Hematopoietic multipotent progenitor cell treated with erythropoietin and hydrocortisone succinate and interleukin-3 and kit ligand, for 4 days (in vitro differentiated cells): ENCODE measurements at places on chromosomes 4 and X.

DNA sequence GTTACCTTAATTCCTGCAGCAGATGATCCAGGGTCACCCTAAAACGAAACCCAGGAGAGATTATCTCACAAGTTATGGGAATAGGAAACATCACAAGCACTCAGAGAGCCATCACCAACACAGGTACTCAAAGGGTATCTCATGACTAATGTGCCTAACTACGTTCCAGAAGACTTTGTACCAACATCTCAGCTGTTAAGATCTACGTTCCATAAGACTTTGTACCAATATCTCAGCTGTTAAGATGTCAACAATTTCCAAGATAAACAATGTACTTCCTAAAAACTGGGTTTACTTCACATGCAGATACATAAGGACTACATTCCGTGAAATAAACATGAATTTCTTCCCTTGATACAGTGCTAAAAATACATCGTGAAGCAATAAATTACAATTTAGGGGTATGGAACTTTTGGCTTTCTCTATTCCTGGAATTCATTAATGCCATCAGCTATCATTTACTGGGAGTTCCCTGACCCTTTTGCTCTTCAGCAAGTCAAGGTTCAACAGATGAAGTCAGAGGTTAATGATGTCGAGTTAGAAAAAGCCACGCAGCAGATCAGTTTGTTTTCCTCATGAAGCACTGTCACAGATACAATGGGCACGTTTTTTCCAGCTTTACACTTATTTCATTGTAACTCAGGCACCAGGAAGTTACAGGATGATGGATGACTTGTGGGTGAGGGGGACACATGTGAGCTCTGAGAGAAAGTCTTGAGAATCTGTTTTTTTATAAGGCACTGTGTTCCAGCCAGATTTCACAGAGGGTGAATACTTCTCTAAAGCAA is 127.0 kb upstream of the ETNPPL start:
- peak; percentile 10 for DNase-seq

DNA sequence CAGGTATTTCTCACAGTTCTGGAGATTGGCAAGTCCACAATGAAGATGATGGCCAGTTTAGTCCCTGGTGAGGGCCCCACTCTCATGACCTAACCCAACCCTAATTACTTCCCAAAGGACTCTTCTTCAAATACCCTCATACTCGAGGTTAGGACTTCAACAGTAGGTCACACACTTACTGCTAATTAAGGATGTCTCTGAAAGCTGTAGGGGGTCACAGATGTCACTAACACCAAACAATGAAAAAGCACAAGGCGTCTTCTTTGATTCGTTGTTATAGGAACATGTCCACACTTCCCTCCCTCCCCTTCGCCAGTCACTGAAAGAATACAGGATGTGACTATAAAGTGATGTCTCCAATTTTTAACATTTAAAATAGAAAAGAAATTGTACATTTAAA is 309.7 kb downstream of the PACRGL start:
- DNase-seq = no peak

DNA sequence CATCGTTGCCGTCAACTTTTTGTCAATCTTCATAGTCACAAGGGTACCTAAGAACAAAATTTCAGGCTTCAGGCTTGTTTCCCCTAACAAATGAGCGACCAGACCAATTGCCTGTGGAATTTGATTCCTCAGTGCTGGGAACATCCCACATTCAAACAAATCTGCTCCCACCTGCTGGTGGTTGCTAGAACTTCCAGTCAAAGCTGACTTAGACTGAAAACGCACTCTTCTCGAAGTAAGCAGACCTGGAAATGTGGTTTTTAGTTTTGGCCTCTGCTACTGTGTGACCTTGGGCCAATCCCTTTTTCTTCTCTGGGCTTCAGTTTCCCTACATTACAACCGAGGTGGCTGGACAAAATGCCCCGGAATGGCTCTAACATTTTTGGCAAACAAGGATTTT is 1.8 kb upstream of the GABRQ start:
- peak; percentile 43 for DNase-seq

- DNase-seq = no peak
These were observed 111.1 kb upstream of the ACSL4 start for GRCh38 chrX:109843963-109844751.

DNA sequence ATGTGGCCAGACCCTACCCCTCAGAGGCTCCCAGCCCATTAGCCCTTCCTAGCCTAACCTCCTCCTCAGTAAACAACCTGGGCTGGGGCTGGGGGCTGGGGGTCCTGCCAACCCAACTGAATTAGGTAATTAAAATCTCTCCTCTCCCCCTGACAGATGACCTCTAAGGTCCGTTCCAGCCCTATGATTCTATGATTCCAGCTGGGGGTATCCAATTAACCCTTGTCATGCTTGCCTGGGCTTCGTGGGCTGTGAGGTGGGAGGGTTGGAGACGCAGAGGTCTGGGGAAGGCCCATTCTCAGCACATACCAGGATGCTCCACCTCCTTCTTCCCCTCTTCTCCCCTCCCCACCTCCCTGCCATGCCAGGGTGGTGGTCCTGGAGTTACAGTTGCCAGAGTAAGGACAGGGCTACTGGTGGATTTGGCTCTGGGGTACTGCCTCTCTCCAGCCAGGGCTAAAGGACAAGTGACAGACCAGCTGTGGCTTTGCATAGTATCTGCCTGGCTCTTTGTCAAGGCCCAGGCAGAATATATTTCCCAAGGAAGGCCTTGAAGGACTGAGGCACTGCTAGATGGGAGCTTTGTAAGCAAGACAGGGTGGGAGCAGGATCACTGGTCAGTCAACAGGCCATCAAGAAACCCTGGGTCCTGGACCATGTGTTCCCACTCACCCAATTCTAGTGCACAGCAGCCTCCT is 82.1 kb downstream of the EFNB1 start:
- no peak for DNase-seq

GRCh38 chr4:121720109-121720508 is 23.3 kb upstream of the ANXA5 start:
- DNase-seq = no peak

DNA sequence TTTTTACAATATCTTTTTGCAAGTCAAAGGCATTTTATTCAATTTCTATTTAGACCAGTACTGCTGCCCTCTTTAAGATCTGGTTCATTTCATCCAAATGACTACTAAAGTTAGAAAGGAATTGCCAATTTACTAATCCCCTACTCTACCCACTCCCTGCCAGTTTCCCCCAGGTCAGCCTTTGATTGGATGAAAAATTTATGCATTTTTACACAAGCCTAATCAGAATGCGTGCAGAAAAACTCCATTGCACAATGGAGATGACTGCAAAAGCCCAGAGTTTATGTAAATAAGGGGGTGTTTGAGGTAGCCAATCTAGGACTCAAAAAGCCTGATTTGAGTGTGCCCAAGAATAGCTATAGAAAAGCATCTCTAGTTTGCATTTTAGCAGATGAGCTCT is 310.6 kb downstream of the PABPC4L start:
- no peak for DNase-seq

DNA sequence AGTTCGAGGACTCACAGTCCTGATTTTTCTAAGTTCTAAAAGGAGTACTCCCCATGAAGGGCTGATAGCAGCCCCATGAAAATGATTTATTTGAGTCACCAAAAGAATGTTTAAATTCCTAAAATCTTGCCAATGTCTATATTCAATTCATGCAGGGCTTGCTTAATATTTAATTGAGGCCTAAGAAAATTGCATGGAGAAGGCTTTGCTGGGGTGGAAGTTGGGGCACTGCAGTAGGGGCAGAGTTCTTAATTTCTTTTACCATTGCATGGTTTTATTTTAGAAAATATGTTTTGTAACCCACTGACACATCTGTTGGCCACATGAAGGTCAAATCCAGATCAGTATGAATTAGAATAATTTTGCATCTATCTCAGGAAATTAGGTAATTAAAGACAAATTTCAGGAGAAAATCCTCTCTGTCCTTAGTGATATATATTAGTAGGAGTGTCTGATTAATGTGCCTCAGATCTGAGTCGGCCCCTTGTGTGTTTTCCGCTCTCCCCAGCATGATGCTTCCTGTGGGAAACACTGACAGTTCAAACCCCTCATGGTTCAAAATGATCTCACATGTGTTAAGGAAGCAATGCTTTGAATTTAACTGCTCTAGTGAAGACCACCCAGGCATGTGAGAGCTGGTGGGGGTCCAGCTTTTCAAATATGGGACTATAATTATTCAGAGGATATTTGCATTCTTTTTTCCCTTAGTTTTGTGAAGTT is 54.0 kb upstream of the EGFL6 start:
- DNase-seq = no peak

GRCh38 chr4:3183008-3183407 is 66.0 kb upstream of the MSANTD1 start:
- no peak for DNase-seq

- DNase-seq = no peak
These were observed 115.2 kb downstream of the MBNL3 start for GRCh38 chrX:132373610-132374009.

DNA sequence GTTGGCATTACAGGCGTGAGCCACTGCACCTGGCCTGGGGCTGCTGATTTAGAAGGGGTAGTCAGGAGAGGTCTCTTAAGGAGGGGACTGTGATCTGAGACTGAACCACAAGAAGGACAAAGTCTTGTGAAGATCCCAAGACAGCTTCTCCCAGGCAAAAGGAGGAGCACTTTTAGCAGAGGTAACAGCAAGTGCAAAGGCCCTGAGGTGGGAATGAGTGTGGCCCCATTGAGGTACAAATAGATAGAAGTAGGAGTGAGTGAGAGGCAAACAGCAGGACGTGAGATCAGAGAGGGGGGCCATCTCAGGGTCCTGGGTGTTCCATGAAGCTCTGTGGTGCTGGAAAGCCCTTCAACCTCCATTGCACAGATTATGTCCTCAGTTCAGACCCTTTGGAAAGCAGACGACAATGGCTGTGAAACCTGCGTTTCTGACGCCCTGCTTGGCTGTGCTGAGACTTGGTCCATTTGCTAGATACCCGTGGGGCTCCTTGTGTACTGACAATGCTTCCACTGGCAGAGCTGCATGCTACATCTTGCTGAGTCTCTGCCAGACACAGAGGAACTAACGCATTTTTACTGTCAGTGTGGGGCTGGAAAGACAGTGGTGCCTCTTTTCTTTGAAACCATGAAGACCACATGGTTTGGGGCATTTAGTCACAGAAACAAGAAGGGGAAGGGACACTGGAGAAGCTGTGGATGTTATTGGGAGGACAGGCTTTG is 1.3 kb upstream of the CCKAR start:
- DNase-seq = no peak

GRCh38 chr4:69070590-69070989 is 25.7 kb upstream of the UGT2B7 start:
- DNase-seq = no peak

- no peak for DNase-seq
These were observed 3.8 kb downstream of the PLAC1 start for GRCh38 chrX:134654398-134655012.

DNA sequence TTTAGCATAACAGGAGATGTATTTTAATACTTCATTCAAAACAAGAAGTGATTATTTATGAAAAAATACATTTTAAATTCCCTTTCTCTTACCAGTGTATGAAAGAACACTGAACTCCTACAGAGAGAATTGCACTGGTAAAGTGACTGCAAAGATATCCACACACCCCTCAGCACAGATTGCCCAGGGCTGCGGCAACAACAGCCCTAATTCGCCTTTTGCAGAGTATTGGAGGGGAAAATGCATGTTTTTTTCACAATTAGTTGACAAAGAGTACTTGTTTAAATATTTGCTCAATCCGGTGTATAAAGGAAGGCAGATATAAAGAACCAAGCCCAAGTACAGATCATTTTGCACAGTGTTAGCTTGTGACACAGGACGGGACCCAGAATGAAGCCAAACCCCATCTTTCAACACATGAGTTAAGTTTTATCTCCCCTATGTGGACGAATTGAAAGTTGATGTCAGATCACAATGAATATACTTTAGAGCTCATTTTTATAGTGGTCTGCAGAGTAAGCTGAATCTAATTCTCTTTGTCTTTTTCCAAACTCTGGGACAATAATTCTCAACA is 551.4 kb upstream of the IGFBP7 start:
- DNase-seq = no peak

- DNase-seq = no peak
These were observed 89.2 kb downstream of the DCTD start for GRCh38 chr4:182827954-182828353.

DNA sequence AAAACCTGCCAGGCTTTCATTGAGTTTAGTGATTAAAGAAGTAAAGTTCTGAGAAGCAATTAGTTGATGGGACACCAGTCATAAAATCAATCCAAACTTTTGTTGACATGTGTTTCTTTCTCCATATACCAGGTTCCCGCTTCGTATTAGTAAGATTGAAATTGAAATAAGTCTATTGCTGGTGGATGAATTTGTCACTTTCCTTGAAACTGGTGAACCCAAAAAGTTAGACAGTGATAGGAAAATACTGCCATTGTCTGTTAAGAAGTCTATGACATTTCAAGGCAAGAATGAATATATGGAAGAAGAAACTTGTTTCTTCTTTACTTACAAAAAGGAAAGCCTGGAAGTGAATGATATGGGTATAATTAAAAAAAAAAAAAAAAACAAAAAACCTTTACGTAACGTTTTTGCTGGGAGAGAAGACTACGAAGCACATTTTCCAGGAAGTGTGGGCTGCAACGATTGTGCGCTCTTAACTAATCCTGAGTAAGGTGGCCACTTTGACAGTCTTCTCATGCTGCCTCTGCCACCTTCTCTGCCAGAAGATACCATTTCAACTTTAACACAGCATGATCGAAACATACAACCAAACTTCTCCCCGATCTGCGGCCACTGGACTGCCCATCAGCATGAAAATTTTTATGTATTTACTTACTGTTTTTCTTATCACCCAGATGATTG is at the start of gene CD40LG:
Gene CD40LG, plus strand, starts transcription at position 482 of the 684 bp plus-strand sequence. Its CDS starts 91 bp downstream, at position 573.
- peak; percentile 54 for DNase-seq

DNA sequence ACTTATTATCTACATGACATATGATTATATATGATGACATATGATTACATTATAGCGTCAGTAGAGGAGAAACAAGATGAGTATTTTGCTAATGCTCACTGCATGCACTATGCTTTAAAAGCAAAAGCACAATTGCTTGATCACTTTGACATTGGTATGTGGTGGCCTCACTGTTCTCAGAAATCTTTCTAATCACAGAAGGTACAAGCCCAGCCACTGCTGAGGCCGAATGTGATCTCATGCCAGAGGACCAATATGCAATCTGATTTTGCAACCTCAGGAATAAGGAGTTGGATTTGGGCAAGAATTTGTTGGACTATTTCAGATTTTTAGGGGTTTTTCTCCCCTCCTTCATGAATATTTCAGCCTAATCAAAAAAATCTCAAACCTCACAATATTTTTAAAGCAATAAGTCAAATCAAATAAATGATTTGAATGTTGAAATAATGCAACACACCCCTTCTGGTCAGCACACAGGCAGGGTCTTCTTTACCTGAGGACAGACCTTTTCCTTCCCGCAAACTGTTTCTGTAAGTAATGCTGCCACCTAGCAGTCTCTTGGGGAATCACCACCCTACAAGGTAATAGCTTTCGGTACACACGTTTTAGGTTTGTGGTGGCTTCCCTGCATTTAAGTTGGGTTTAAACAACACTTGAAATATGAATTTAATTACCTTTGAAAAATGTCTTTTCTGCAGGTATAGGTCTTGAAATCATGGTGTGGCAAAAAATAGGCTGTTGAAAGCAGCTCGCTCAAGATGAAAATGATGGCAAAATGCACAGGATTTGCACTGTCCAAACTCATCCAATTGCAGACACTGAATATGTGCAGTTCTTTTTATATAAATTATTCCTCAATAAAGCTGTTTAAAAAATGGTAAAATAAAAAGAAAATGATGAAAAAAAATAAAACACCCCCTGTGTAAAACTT is 4.8 kb upstream of the CXCL13 start:
- peak; percentile 69 for DNase-seq
